Activated naive CD4-positive, alpha-beta T cell treated with anti-CD3 and anti-CD28 coated beads, Interleukin-2, amount 10 ng/mL, durations not matched to agents 7 days and 5 days (primary cell): ENCODE measurements at places on chromosomes 1 and 21.

- DNase-seq = no peak
These were observed 136.5 kb upstream of the ZC3H11B start for GRCh38 chr1:219749370-219749769.

- no peak for DNase-seq
These were observed 202.2 kb downstream of the ROR1 start for GRCh38 chr1:63976006-63976405.

DNA sequence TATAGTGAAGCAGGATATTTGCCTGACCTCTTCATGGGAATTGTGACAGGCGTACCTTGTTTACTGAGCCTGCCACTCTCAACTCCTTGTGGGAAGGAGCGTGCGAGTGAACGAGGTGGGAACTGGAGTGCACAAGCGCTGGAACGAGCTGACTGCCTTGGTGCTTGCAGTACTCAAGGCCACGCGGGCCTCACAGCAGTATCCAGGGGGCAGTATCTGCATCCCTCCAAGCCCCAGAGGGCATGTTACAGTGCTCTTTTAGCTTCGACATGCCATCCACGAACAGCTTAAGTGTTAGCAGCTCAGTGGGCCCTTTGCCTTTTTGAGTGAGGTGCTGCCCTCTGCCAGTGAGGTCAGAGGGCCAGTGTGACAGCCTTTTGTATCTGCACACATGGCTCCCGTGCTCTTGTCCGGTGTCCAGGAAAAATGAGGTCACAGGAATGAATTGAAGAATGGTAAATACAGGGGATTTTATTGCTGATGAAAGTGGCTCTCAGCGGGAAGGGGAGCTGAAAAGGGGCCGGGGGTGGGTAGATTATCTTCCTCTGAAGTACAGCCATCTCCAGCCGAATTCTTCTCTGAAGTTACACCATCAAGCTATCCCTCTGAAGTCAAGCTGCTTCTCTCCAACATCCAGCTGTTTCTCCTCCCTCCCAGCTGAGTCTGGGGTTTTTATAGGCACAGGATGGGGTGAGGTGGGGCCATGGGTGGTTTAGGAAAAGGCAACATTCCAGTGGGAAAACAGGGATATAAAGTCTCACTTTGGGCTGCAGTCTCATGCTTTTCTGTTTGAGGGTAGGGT, 69.3 kb downstream of the EPB41 start:
- DNase-seq = no peak

GRCh38 chr1:220344745-220345144, 72.5 kb upstream of the RAB3GAP2 start:
- DNase-seq = no peak

GRCh38 chr21:42025376-42026081, 15.4 kb upstream of the ZBTB21 start:
- DNase-seq = no peak

- no peak for DNase-seq
These were observed 58.5 kb downstream of the EXTL2 start for GRCh38 chr1:100835866-100836842.

DNA sequence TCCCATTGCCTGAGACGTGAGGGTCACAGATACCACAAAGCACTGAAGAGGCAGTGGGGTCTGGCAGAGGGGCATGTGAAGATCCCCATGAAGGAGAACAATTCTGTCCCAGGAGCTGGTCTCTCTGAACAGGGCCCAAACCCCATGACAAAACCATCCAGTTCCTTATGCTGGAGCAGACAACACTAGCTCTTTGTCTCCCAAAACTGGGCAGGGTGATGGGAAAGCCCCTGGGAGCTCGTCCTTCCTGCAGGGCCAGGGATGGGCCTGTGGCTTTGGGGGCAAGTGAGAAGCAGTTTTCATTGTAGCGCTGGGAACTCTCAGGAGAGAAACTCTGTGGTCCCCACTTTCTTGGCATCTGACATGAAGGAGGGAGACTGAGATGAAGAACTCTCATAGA, 8.8 kb downstream of the ETV3L start:
- no peak for DNase-seq

DNA sequence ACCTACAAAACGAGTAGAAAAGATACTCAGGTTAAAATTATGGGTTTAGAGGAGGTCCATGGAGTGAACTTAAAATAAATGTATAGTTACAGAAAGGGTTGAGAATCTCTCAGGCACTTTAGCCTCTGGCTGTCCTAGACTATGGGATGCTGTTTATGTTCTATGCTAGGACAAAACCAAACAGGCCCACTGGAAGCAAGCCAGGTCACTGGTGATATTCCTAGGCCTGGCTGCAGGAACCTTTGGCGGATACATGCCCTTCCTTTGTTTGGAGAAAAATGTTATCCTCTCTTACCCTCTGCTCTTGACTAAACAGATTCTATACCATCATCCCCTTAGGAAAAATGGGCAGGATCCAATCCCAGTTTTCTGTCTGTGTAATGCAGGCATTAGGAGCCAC, 90.7 kb upstream of the DUSP10 start:
- DNase-seq = no peak
